AG09309 (cell line): ENCODE measurements at places on chromosomes 16 and 17.

DNA sequence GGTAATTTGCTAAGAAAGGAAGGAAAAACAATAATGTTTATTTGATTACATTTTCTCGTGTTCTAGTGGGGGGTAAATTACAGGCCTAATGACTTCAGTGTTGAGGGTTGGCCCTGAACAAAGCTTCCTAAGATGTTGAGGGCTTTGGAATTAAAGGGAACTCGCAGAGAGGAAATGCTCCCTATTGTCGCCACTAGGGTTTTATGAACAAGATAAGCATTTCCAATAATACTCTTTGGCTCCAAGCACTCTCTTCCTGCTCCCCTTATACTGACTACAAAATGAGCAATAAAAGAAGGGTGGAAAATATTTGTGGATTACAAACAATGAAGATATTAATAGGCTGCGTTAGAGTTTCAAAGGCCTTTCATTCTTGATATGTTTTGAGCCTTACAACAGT lies 363.6 kb downstream of the HS3ST3B1 start:
- DNase-seq = no peak

- DNase-seq = no peak
These were observed 110.8 kb upstream of the GSE1 start for GRCh38 chr16:85502357-85502756.

- no peak for DNase-seq
These were observed 76.9 kb upstream of the CNEP1R1 start for GRCh38 chr16:49947907-49948678.

GRCh38 chr16:53925107-53925410 lies 221.1 kb downstream of the FTO start:
- no peak for DNase-seq

- no peak for DNase-seq
These were observed 207.9 kb downstream of the SNX29 start for GRCh38 chr16:12184419-12184917.

DNA sequence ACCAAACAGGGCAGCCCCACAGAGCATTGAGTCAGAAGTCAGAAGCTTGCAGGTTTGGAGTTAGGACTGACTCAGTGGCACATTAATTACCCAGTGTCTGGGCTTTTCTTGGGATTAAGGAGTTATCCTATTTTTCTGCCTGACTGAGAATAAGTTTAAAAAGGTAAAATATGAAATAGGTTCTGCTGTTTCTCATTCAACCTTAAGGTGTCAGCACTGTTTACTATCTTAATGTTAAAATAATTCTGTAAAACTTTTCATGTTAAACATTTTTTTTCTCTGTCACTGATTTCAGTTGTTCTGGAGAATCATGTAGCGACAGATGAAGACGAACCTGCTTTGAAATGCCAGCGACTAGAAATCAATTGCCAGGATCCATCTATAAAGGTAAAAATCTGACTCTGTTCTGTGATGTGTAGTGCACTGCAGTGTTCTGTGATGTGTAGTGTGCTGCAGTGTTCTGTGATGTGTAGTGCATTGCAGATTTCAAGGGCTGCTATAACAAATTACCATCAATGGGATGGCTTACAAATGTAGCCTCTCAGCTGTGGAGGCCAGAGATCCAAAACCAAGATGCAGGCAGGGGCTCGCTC lies 128.0 kb downstream of the LAT start:
- DNase-seq = no peak

DNA sequence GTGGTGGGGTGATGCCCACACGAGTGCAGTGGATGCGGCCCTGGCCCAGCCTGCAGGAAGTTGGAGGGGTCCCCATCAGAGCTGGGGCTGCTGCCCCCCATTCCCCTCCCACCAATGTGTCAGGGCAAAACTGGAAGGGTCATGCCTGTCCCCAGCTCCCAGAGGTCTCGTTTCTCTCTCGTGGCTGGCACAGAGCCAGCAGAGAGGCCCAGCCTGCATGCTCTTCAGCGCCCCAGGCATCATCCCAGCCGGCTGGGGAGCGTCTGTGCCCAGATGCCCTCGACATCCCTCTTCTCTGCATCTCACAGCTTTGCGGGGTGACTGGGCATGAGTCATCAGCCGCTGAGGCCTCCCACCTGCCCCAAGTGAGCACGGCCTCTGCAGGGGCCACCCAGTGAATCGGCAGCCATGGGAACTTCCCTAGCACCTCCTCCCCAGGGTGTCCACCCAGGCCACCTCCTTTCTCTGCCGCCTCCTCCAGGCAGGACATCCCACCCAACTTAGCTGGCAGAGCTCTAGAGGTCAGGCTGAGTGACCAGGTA lies 9.8 kb upstream of the CSNK1D start:
- no peak for DNase-seq

DNA sequence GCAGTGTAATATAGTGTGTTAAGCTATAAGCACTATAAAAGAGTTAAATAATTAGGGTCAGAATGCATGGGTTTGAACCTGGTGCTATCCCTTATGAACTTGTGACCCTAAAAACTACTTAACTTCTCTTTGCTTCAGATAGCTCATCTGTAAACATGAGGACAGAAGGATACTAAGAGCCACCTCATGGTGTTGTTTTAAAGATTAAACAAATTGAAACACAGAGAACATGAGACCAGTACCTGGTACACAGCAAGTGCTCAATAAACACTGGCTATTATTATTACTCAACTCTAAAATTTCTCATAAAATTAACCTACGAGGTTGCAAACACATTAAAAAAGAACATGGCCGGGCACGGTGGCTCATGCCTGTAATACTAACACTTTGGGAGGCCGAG lies 43.3 kb downstream of the SMURF2 start:
- no peak for DNase-seq

GRCh38 chr16:10581507-10581906 lies 1.1 kb upstream of the EMP2 start:
- no peak for DNase-seq

GRCh38 chr16:85897382-85897781 lies 1.6 kb upstream of the IRF8 start:
- DNase-seq = no peak

DNA sequence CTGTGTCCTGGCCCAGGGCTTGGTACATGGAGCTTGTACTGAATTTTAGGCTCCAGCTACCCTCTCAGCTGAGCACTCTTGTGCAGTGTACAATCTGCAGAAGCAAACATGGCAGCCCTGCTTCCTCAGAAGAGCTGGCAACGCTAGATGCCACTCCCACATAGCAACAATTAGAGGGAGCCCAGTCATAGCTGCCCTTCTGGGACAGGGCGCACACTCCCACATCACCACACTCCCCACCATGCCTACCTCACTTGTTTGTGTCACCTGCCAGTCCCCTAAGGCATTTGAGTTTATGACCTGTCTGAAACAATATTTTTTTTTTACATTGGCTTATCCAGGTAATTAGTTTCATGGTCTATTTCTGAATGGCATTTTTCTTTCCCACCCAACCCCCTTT lies 72.3 kb downstream of the C17orf67 start:
- DNase-seq = no peak

DNA sequence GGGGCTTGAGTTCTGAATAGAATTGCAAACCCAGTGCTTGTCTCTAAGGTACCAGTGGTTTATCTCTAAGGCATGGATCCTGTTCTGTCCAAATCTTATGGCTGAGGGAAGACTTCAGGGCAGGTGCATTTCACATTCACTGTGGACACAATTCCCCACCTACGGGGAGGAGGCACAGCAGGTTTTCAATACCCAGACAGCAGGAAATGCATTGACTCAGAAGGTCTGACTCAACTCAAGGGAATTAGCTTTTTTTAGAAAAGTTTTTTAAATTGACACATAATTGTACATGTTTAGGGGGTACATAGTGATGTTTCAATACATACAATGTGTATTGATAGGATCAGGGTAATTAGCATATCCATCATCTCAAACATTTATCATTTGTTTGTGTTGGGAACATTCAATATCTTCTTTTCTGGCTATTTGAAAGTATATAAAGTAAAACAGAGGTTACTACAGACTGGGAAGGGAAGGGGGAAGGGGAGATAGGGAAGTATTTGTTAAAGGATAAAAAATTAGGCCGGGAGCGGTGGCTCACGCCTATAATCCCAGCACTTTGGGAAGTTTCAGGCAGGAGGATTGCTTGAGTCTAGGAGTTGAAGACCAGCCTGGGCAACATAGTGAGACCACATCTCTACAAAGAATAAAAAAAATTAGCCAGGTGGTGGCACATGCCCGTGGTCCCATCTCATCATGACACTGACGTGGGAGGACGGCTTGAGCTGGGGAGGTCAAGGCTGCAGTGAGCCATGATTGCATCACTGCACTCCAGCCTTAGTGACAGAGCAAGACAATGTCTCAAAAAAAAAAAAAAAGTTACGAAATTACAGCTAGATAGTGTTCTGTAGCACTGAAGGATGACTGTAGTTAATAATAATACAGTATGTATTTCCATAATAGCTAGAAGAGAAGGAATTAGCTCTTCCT lies 54.9 kb downstream of the RGS9 start:
- no peak for DNase-seq

- no peak for DNase-seq
These were observed 1.3 kb downstream of the RAB37 start for GRCh38 chr17:74738051-74738996.

DNA sequence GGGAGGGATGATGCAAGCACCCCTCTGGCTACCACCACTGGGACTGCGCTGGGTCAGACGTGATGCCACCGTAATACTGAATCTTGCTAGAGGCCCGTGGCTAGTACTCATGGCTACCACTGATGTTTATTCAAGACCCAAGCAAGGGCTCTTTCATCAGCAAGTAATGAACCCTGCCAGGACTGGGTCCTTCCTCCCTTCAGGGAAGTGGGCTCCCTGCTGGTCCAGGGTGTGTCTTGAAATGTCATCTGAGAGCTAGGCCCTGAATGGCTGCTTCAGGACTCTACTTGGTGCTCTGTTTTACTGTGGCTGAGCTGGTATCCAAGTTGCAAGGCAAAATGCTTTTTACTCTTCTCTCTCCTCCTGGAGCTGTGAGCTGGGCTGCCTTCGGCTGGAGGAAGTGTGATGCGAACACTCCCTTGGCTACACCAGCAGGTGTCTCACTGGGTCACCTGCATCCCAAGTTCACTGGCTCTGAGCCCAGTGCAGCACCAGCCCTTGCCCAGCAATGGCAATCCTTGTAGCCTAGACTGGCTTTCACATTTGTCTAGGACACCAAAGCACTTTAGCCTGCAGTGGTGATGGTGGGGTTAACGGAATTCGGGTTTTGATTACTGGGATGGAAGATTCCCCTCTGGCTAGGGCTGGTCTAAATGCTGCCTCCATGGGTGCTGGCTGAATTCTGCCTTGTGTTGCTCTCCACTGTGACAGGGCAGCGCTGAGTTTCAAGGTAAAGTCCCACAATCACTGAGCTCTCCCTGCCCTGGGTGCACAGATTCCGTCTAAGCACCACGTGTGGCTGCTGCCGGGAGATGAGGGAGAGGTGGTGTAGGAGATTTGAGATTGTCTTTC lies 98.6 kb downstream of the USP22 start:
- no peak for DNase-seq

GRCh38 chr16:85759136-85759535 lies 8.2 kb upstream of the C16orf74 start:
- DNase-seq = no peak

GRCh38 chr17:17783825-17784656 lies 52.7 kb downstream of the SREBF1 start:
- DNase-seq = no peak

- no peak for DNase-seq
These were observed 11.6 kb upstream of the ZFPM1 start for GRCh38 chr16:88441460-88441859.

GRCh38 chr16:65062736-65063583 lies 58.9 kb downstream of the CDH11 start:
- DNase-seq = no peak

GRCh38 chr16:4051591-4051990 lies 64.7 kb downstream of the ADCY9 start:
- DNase-seq = no peak

GRCh38 chr16:11078812-11079459 lies 134.6 kb downstream of the CLEC16A start:
- DNase-seq = peak; percentile 87

DNA sequence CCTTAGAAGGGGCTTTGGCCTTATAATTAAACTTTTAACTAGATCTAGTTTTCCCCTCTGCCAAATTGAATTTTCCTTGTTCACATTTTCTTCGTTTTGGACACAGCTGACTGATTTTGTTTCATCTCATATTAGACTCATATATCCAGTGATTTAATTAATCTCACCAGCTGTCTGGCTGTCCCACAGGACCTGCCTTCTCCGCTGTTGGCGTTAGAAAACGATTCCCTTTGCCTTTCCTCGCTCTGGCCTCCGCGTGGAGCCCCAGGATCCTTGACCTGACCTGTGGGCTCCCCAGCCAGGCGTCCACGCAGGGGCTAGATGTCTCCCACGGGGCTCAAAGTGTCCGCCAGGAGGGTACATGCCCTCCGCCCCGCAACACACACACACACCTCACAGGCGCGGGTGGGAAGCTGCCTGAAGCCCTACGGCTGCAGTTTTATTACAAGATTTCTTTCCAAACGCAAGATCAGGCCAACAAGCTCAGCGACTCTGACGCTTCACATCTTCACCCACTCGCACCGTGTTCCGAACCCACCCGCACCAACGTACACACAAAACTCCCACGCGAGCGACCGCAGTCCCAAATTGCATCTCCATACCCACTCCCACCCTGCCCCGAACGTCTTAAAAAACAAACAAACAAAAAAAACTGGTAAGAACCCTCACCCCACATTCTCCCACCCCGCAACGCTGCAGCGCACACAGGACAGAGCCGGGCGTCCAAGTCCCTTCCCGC lies 1.1 kb downstream of the RPRML start:
- no peak for DNase-seq

DNA sequence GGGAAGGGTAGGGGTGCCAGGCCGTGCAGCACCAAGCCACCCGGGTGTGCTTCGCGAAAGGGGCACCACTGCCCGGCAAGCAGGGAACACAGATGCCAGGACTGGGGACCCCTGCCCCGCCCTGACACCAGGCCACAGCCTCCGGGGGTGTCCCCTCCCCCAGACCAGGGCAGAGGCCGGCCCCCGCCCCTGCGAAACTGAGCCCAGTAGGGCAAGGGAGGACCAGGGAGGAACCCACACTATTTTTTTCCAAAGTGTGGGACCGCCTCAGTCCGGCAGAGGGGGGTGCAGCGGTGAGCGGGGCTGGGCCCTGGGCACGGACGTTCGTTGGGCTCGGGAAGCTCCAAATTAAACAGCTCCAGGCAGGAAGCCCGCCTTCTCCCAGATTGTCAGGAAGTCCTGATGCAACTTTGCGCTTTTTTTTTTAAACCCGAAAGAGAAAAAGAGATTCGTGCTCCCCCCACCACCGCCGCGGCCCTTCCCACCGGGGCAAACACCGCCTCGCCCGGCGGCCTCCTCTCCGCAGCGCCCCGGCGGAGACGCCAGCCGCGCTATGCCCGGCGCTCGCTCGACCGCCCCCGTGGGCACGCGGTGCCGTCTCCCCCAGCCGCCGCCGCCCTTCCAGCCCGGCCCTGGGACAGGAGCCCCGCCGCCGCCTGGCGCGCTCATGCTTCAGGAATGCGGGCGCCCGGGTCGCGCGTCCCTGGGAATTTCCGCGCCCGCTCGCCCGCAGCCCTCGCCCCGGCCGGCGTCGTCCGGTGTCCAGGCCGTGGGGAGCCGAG lies 755 bp downstream of the PIEZO1 start:
- no peak for DNase-seq
